ENCODE measurements at places on chromosomes 1 and 21.

DNA sequence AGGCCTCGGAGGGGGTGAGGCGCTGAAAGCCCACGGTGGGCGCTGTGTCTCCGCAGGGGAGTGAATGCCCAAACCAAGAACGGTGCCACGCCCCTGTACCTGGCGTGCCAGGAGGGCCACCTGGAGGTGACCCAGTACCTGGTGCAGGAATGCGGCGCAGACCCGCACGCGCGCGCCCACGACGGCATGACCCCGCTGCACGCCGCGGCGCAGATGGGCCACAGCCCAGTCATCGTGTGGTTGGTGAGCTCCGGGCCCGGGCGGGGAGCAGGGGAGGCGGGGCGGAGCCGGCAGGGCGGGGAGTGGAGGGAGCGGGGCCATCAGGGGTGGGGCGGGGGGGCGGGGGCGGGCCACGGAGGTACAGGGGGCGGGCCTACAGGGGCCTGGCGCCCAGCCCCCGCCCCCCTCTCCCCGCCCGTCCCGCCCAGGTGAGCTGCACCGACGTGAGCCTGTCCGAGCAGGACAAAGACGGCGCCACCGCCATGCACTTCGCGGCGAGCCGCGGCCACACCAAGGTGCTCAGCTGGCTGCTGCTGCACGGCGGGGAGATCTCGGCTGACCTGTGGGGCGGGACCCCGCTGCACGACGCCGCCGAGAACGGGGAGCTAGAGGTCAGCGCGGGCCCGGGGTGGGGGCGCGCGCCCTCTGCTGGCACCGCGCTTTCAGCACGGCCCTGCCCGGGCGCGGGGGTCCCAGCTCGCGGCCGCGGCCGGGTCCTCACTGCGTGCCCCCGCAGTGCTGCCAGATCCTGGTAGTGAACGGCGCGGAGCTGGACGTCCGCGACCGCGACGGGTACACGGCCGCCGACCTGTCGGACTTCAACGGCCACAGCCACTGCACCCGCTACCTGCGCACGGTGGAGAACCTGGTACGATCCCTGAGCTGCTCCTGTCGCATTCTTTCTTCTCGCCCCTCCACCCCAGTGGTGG is 15.9 kb downstream of the ESPN start:
- peak; percentile 73 for DNase-seq

- peak; percentile 68 for DNase-seq
These were observed 746 bp downstream of the MACF1 start for GRCh38 chr1:39205102-39205780.

DNA sequence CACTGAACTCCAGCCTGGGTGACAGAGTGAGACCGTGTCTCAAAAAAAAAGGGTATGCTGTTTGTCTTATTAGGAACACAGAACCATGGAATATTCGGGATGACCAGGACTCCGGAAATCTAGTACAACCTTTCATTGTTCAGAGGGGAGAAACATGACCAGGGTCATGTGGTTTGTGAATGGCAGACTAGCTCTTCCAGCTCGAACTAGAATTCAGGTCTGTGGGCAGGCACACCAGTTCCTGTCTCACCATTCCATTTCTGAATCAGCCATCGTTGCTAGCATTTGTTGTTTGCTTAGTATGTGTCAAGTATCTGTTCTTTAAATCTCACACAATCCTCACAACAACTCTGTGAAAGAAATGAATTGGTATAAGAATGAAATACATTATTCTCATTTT is 50.9 kb downstream of the MDM4 start:
- peak; percentile 20 for DNase-seq

DNA sequence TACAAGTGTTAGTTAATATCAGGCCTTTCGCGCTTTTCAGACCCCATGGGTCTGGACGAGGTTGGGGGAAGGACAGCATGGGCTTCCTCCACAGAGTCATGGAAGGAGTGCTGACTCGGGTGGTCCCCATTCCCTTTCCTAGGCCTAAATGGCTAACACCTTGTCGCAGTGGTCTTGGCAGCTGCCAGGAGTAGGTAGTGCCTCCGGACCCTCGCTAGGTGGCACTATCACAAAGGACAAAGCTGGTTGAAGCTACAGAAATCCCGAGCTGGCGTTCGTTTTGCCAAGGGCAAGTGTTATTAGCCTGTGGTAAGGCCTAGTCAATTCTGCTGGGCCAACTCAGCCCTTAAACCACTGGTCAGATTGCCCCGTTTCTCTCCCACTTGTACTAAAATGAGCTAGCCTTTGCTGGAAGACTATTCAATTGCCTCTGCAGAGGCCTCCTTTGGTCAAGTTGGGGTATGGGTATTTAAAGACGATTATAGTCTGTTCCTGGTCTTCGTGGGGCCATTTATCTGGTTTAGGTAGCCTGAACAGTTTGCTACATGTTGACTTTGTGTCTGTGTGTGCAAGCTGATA is 1.1 kb upstream of the UBE2Q1 start:
- peak; percentile 90 for DNase-seq

DNA sequence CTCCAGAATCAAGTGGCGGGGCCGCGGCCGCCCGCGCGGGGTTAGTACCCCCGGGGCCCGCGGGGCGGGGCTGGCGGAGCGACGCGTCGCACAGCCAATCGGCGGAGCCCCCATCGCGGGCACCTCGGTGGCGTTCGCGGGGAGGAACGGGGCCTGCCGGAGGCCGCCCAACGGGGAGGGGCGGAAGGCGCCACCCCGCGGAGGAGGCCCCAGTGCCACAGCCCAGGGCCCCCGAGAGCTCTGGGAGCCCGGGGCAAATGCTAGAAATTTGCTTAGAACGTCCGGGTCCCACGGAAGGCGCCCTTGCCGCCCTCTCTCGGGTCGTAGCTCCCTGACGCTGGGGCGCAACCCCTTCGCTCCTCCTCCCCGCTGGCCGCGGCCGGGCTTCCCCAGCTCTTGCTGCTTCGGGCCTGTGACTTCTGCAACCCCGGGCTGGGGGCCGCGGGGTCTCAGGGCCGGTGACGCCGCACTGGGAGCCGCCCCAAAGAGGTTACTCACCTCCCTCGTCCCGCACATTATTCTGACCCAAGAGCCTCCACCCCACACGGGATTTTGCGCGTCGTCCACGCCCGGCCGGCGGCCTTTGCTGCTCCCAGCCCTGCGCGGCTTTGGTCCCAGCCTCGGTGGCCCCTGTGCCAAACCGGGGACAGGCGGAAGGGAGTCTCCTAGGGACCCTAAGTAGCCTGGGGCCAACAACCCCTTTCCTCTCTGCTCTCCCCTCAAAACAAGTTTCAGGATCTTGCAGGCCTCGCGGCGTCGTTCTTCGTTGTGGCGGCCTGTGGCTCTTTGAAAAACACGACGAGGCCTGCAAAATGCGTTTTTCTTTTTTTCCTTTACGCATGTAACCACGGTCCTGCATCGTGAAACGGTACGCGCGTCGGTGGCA is at the start of gene RUNX3:
Gene RUNX3 (minus strand): TSS at position 17 of the 886 bp plus-strand sequence. CDS start 408 bp downstream, outside the sequence.
- DNase-seq, result no peak

DNA sequence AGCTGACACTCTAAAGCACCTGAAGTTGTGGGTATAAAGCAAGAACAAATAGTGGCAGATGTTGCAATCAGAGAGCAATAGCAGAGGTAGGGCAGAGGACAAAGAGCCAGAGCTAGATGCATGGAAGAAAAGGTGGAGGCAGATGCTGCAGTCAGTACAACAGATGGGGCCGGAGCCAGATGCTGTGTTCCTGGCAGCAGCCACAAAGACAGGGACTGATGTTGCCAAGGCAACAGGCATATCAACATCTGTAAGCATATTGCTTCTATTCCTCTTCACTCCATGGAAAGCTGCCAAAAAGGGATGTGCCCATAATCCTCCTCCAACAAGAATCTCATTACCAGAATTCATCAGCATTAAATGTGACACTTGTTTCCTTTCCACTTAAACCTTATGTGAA is 108.0 kb downstream of the TNNI3K start:
- peak; percentile 2 for DNase-seq

DNA sequence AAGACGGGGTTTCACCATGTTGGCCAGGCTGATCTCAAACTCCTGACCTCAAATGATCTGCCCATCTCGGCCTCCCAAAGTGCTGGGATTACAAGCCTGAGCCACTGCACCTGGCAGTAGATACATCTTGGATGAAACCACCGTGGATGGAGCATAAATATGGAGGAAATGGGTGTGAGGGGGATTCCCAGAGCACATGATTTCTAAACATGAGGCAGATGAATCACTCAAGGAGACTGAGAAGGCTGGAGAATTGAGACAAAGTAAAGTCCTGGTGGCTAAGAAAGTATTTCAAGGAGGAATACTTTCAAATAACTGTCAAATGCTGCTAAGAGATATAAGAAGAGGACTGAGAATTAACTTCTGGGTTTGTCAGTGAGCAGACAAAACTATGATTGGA is 5.4 kb upstream of the PGBD5 start:
- peak; percentile 84 for DNase-seq

DNA sequence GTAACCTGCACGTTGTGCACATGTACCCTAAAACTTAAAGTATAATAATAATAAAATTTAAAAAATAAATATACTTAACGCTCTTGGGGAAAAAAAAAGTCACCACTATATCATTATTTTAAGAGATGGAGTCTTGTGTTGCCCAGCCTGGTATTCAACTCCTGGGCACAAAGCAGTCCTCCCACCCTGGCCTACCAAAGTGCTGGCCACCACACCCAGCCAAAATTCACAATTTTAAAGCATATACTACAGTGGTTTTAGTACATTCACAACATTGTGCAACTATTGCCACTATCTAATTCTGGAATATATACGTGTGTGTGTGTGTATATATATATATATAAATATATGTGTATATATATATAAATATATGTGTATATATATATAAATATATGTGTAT is 5.9 kb downstream of the HMGN2 start:
- DNase-seq, result no peak

- peak; percentile 29 for DNase-seq
These were observed 232.0 kb upstream of the KCNK2 start for GRCh38 chr1:214850432-214851050.

GRCh38 chr1:14602136-14602535 is 3.7 kb downstream of the KAZN start:
- DNase-seq, result peak; percentile 82

DNA sequence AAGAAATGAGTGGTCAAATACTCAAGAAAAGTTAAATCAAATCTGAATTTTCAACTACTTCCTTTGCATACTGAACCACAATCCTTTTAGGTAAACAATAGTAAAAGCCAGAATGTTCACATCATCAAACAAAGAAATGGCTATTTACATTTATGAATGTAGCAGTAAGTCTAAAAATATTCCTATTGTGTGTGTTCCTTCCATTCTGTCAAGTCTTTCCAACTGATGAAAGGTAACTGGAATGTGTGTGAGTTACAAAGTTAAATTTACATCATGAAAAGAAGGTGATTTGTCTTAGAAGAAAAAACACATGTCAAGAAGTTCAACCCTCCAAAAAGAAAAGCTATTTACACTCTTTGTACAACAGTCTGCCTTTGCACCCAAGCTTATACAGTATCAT is 203.1 kb downstream of the SIPA1L2 start:
- DNase-seq, result no peak

Measured in kidney tubule cell (primary cell).